ENCODE measurements at places on chromosomes 2 and 18.

GRCh38 chr2:7379799-7380198 lies 462.6 kb downstream of the RNF144A start:
- DNase-seq, result no peak

DNA sequence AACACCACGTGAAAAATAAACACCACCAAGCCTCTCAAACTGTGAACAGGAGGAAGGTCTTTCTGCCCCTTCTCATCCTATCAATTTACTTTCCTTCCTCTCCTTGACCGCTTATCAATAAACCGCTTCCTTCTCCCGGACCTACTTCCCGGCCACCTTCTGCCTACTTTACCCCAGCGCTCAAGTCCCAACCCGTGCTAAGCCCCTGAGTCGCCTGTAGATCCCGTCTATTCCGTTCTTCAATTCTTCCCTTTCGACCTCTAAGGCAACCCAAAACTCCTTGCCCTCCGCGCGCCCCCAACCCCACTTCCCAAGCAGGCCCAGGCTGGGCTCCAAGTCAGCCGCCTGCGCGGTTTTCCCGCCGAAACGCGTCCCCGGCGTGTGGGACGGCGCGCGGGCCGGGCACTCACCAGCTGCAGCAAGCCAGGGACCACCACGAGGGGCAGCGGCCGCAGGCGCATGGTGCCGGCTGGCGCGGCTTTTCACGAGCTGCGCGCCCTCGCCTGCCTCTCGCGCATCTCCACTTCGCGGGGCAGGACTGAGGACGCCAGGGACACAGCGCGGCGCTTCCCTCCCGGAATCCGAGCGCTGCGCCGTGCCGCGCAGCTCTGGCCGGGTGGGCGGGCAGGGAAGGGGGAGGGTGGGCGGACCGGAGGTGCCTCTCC lies at the start of gene NXPH2:
Gene NXPH2 (minus strand): TSS at position 610 of the 665 bp plus-strand sequence. CDS start 149 bp downstream, at position 461.
- DNase-seq, result peak; percentile 37

GRCh38 chr18:43277164-43277600 lies at the start of gene SYT4:
SYT4 (minus strand) TSS chr18:43277490; CDS start chr18:43277281, 209 bp downstream.
- DNase-seq, result peak; percentile 60

GRCh38 chr2:181971032-181971431 lies 14.6 kb upstream of the PPP1R1C start:
- DNase-seq, result no peak

DNA sequence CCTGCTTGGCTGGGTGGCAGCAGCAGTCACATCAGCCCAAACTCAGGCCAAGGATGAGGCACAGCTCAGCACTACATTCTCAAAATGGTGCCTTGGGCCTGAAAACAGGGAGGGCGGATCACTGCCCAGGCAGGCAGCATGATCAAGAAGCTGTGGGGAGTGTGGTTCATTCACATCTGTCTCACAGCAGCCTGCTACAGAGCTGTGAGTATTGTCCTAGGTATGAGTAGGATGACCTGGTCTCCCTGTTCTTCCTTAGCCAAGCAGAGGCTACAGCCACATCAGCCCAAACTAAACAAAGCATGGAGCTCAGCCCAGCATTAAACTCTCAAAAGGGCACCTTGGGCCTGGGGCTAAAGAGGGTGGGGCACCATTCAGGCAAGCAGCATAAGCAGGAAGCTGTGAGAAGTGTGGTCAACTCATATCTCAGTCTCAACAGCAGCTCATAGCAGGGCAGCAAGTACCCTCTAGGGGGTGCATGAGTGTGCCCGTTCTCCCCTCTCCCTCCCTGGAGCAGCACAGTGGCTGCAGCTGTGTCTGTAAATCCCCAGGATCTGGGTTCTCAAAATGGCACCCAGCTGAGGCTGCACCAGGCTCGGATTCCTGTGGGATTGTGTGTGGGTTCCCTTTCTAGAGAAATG lies 139.6 kb downstream of the TRABD2A start:
- peak; percentile 47 for DNase-seq

DNA sequence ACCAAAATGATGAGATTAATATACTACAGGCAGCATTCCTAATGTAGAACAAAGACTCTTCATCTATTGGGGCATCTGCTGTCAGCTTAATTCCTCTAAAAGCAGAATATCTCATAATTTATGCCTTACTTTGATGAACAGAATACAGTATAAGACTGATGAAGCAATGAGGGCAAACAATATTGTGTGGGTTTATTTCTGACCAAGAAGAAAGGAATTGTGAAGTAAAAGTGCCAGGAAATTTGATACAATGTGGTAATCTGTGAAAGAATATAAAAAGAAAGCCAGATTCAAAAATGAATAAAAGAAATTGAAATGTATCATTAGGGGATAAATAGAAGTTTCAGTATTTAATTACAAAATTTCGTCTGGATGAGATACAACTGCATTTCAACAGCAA lies 78.8 kb upstream of the TTC21B start:
- DNase-seq, result no peak

GRCh38 chr2:82690757-82691411 lies 1768.2 kb downstream of the SUCLG1 start:
- no peak for DNase-seq

GRCh38 chr2:69559442-69560146 lies 83.9 kb downstream of the AAK1 start:
- no peak for DNase-seq

DNA sequence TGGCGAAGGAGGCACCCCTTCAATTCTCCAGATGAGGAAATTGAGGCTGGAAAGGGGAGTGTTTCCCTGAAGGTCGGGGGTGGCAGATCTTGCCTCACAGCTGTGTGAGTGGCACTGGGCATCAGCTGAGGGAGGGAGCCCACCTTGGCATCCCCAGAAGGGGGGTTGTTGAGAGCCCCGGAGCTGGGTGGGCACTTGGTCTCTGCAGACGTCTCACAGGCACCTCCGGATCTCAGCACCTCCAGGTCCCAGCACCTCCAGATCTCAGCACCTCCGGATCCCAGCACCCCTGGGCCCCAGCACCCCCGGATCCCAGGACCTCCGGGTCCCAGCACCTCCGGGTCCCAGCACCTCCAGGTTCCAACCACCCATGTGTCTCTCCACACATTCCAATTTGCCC lies 137.9 kb downstream of the NFATC1 start:
- DNase-seq, result peak; percentile 26

DNA sequence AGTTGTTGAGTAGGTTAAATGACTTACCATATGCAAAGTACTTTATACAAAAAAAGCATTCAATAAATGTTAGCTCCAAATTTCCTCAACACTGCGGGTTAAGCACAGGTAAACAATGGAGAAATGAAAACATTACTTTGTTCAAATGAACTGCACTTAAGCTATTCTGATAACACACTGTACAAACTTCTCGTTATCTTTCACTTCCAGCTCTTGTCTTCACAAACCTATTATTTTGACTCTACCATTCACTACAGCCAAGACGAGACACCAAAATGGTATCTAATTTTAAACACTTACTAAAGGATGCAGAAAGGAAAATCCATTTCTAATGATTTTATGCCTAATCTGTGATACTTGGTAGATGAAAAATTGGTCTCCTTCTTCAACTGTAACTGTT lies 43.8 kb downstream of the SLC40A1 start:
- DNase-seq, result no peak

DNA sequence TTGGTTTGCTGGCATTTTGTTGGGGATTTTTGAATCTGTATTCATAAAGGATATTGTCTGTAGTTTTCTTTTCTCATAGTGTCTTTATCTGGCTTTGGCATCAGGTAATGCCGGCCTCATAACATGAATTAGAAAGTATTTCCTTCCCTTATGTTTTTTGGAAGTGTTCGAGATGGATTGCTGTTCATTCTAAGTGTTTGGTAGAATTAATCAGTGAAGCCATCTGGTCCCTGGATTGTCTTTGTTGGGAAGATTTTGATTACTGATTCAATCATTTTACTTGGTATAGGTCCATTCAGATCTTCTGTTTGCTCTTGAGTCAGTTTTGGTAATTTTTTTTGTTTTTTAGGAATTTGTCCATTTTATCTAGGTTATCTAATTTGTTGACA lies 22.3 kb downstream of the KIAA1328 start:
- no peak for DNase-seq

- DNase-seq, result no peak
These were observed 294.9 kb upstream of the CYRIA start for GRCh38 chr2:16960579-16960978.

GRCh38 chr18:45621061-45621511 lies 5.8 kb downstream of the SLC14A2 start:
- DNase-seq, result peak; percentile 44

DNA sequence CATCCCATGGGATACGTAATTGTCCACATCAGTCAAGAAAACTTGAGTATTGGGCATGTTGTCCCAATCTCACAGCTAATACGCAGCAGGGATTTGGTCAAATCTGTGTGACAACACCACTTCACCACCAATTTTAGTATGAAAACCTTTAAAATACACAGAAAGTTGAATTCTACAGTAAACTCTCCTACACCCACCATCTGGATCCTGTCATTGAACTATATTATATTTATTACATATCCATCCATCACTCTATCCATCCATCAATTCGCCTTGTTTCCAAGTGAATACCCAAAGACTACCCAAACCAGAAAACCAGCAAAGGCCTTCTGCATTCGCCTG lies 846 bp upstream of the FKBP7 start:
- no peak for DNase-seq

- no peak for DNase-seq
These were observed 916 bp downstream of the CETN1 start for GRCh38 chr18:581096-581495.

DNA sequence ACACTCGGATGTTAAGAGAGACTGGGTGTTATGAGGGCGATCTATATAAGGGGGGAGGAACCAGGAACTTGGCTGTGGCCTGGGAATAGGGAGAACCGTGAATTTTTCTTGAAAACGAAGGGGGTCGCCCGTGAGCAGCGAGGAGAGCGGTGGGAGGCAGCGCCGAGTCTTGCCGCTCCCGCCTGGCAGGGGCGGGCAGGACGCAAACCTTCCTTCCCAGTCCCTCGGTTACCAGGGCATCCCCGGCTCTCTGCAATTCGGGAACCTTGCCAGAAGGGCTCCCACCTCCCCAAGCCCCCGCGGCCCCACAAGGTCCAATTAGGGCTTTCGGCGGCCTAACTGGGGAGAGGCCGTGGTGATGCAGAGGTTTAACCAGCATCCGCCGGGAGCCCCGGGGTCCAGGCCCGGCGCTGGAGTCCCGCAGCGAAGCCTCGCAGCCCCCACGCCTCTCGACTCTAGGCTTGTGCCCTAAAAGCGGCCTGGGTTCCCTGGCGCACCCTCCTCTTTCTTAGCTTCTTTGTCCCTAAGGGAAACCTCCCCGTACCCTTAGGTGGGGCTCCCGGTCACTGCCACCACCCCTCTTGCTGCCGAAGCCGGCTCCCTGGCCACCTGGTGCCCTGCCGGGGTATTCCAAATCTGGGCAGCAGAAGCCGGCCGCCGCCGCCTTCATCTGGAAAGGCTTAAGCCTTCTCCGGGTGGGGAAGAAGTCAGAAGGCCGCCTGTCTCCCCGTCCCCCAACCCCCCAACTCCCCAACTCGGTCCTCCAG lies 680 bp upstream of the FHOD3 start:
- DNase-seq, result peak; percentile 82

DNA sequence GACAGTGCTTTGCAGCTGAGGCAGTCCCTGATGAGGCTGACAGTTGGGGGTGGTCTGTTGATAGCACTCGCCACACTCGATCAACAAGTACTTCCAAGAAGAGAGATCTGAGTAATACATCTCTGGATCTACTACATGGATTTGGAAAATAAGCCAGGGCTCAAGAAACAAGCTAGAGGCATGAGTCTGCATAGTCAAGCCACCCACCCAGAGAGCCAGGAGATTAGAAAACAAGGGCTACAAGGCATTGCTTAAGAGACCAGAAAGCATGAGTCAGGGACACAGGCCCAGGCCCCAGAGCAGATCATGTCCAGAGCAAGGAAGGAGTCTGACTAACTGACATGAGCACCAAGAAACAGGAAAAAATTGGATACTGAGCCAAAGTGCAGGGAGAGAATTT lies 196.9 kb upstream of the CWC22 start:
- DNase-seq, result peak; percentile 63

- DNase-seq, result no peak
These were observed 6.8 kb upstream of the CRYBA2 start for GRCh38 chr2:218999881-219000568.

DNA sequence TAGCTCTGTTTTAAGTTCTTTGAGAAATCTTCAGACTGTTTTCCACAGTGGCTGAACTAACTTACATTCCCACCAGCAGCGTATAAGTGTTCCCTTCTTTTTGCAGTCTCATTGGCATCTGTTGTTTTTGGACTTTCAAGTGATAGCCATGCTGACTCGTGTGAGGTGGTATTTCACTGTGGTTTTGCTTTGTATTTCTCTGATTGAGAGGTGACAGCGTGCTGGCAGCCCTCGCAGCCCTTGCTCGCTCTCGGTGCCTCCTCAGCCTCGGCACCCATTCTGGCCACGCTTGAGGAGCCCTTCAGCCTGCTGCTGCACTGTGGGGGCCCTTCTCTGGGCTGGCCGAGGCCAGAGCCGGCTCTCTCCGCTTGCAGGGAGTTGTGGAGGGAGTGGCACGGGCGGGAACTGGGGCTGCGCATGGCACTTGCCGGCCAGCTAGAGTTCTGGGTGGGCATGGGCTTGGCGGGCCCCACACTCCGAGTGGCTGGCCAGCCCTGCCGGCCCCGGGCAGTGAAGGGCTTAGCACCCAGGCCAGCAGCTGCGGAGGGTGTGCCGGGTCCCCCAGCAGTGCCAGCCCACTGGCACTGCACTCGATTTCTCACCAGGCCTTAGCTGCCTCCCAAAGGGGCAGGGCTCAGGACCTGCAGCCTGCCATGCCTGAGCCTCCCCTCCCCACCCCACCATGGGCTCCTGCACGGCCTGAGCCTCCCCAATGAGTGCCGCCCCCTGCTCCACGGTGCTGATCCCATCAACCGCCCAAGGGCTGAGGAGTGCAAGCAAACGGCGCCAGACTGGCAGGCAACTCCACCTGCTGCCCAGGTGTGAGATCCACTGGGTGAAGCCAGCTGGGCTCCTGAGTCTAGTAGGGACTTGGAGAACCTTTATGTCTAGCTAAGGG lies 151.8 kb downstream of the IRS1 start:
- DNase-seq, result no peak

DNA sequence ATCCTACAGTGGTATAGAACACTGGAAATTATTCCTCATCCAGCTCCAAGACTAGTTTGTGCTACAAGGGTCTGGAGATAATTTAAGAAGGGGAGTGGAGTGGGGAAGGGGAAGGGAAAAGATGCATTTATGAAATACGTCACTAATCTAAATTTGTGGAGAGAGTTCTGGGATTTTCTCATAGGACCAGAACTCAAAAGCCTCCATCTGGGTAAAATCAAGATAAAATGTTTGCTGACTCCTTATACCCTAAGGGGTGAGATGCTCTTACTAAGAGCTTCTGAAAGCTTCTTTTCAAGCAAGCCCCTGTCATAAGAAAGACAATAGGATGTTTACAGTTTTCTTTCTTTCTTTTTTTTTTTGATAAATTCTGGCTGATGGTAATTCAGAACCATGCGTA lies 88.5 kb upstream of the RBMS1 start:
- no peak for DNase-seq

DNA sequence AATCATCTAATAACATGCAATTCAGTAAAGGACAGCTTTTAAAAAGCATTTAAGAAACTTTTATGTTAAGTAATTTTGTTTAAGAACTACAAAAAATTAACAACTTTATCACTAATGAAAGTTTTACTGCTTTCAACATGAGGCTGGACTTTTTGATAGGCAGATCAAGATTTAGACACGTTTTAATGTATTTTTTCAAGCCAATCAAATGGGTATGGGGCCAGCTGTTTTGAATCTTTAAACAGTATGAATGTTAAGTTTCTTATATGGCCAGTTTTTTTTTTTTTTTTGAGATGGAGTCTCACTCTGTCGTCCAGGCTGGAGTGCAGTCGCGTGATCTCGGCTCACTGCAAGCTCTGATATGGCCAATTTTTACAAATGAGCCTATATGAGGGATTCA lies 73.1 kb downstream of the ST6GAL2 start:
- DNase-seq, result no peak
